ENCODE measurements at places on chromosomes 13 and 19. TPM values are rescaled to one million over a fixed set of nuclear protein-coding genes. Genes with fewer than 3 reads are reported as not detected.

ALG5 gene
- 17.3 TPM for total RNA-seq

KLHL1 gene
- total RNA-seq, result 0.13 TPM

CEACAM3 gene
- total RNA-seq, result 0.26 TPM

TMEM59L gene
- total RNA-seq, result 2.9 TPM

NPHS1 gene
- total RNA-seq, result not detected

LACC1 gene
- 12.5 TPM for total RNA-seq

CCDC97 gene
- total RNA-seq, result 17.9 TPM

ZNF763 gene
- total RNA-seq, result 7.5 TPM

LGI4 gene
- 58.6 TPM for total RNA-seq

SACS gene
- 69.4 TPM for total RNA-seq

MBD3L2 gene
- not detected for total RNA-seq

PEX11G gene
- total RNA-seq, result 3.6 TPM

ENOX1 gene
- 14.1 TPM for total RNA-seq

SPACA4 gene
- total RNA-seq, result not detected

CBLC gene
- 0.34 TPM for total RNA-seq

FAM124A gene
- 18.2 TPM for total RNA-seq

SCN1B gene
- 12.8 TPM for total RNA-seq

ZNF837 gene
- total RNA-seq, result 3.7 TPM

ZSCAN1 gene
- total RNA-seq, result not detected

KIR2DL1 gene
- total RNA-seq, result not detected

PCDH17 gene
- total RNA-seq, result 7.7 TPM

UBAC2 gene
- total RNA-seq, result 42.6 TPM

GATAD2A gene
- total RNA-seq, result 38.8 TPM

TMC4 gene
- not detected for total RNA-seq

TPTE2 gene
- total RNA-seq, result 0.29 TPM

FFAR3 gene
- total RNA-seq, result not detected

PCDH9 gene
- 41.9 TPM for total RNA-seq

APOE gene
- 40.1 TPM for total RNA-seq

All from esophagus muscularis mucosa (tissue), 4 donors.